H9 (cell line): ENCODE measurements at places on chromosomes 5 and 9.
A peak's percentile ranks its signal among the peaks of the same experiment; 100 is the strongest.

DNA sequence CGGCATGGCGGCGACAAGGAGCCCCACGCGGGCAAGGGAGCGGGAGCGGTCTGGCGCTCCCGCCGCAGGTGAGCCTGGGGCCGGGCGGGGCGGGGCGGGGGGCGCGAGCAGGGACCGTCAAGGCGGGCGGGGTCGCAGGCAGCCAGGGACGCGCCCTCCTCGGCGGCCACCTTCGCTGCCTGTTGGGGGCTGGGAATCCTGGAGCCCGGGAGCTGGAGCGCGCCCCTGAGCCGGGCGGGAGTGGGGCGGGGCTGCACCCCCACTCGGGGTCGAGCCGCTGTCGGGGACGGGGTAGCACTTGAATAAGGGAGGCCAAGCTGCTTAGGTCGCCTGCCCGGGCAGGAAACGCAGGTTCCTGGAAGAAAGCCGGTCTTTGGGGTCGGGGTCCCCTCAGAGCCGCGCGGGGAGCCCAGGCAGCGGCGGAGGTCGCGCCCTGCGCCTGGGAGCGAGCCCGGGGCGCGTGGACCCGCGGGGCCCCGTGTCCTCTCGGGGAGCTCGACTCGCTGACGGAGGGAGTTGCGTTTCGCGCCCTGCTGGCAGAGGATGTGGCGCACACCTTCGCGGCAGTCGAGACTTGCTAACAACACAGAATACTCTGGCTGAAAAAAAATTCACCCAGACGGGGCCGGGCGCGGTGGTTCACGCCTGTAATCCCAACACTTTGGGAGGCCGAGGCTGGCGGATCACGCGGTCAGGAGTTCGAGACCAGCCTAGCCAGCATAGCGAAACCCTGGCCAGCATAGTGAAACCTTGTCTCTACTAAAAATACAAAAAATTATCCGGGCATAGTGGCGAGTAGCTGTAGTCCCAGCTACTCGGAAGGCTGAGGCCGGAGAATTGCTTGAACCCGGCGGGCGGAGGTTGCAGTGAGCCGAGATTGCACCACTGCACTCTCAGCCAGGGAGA, 552 bp downstream of the OTULINL start:
- DNase-seq = peak; percentile 72

GRCh38 chr9:89430995-89431394, 66.9 kb downstream of the SEMA4D start:
- no peak for DNase-seq

- DNase-seq = no peak
Measured at GRCh38 chr9:98083061-98083501, 26.5 kb downstream of the NANS start.

- peak; percentile 58 for DNase-seq
Measured at GRCh38 chr9:1018121-1018520, 32.0 kb upstream of the DMRT2 start.

GRCh38 chr5:22471154-22471553, 382.0 kb downstream of the CDH12 start:
- DNase-seq = no peak

DNA sequence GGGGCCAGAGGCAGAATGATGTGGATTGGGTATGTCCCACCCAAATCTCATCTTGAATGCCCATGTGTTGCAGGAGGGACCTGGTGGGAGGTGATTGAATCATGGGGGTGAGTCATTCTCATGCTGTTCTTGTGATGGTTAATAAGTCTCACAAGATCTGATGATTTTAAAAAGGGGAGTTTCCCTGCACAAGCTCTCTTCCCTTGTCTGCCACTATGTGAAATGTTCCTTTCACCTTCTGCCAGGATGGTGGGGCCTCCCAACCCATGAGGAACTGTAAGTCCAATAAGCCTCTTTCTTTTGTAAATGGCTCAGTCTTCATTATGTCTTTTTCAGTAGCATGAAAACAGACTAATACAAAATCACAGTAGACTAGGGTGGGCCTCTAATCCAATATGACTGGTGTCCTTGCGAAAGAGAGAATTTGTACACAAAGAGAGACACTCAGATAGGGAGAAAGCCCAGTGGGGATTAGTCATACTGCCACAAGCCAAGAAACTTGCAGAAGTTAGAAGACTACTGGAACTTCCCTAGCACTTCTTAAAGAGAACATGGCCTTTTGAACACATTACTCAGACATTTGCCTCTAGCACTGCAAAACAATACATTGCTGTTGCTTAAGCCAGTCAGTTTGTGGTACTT, 68.4 kb downstream of the ANXA1 start:
- no peak for DNase-seq

- DNase-seq = no peak
Measured at GRCh38 chr9:117869287-117869686, 165.1 kb downstream of the TLR4 start.

- DNase-seq = no peak
Measured at GRCh38 chr9:126417043-126417442, 90.4 kb downstream of the MVB12B start.

GRCh38 chr9:83599071-83599470, 23.9 kb upstream of the IDNK start:
- DNase-seq = no peak

GRCh38 chr5:178111925-178112324, 1.4 kb upstream of the N4BP3 start:
- no peak for DNase-seq

- DNase-seq = no peak
Measured at GRCh38 chr5:68830377-68830898, 263.4 kb upstream of the SLC30A5 start.

- peak; percentile 77 for DNase-seq
Measured at GRCh38 chr9:34633851-34634550, 3.6 kb downstream of the SIGMAR1 start.

GRCh38 chr5:179731791-179732411, 721 bp upstream of the MAML1 start:
- DNase-seq = peak; percentile 36

- no peak for DNase-seq
Measured at GRCh38 chr9:3403315-3403714, 122.5 kb downstream of the RFX3 start.

- DNase-seq = peak; percentile 87
Measured at GRCh38 chr9:114906922-114907571, 23.3 kb downstream of the TNFSF8 start.

- no peak for DNase-seq
Measured at GRCh38 chr9:110615498-110615897, 36.0 kb upstream of the SVEP1 start.

GRCh38 chr9:115137526-115137925, 19.6 kb upstream of the TNC start:
- no peak for DNase-seq

- DNase-seq = no peak
Measured at GRCh38 chr9:134210511-134210907, 46.1 kb upstream of the RNU6ATAC start.

DNA sequence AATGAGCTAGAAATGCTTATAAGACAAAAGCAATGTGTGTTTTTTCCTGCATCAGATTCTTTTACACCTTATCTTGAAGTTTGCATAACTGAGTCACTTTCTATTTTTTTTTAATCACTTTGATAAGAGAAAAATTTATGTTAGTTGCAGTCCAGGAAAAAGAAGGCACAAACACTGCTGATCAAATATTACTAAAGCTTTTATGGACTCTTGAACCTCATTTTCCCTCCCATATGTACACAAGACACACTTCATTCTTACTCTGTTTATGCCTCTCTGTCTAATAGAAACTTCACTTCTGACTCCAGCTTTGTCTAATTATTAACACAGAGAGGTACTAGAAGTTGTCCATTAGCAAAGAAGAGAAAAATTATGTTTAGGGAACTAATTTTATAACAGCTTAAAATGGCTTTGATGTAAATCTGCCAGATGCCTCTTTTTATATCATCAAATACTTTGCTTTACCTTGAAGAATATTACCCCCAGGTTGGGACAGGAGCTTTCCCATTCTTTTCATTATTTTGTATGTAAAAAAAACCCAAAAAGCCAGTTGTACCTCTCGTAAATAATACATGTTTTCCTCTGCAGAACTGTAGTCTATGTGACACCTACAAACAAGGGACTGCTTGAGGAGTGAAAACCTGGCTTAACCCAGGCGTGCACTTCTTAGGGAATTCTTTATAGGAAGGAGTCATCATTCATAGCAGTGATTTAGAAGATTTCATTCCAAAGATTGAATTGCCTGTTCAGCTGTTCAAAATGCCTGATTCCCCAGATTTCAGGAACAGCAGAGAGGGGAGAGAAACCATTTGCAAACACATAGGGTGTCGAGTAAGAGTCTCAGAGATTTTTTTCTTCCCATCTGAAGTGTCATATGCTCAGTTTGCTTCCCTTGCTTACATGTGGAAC, 72.6 kb downstream of the DAPK1 start:
- DNase-seq = no peak

DNA sequence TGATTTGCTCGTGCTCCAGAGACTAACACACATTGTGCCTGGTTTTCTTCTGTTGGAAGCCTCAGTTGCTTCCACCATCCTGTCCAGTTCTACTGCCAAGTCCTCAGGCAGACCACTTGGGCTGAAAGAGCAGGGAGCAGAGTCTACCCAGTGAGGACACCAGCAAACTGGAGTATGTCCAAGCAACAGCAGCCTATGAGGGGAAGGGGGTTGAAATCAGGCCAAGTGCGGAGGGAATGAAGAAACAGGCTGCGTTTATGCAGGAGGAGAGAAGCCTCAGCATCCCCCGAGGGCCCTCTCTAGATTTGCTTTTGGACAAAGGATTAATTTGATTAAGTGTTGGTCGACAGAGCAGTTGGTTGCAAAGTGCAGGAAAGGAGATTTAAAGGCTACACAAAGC, 14.5 kb downstream of the DOCK2 start:
- DNase-seq = no peak

GRCh38 chr9:35705836-35706430, 16.2 kb upstream of the TPM2 start:
- no peak for DNase-seq

DNA sequence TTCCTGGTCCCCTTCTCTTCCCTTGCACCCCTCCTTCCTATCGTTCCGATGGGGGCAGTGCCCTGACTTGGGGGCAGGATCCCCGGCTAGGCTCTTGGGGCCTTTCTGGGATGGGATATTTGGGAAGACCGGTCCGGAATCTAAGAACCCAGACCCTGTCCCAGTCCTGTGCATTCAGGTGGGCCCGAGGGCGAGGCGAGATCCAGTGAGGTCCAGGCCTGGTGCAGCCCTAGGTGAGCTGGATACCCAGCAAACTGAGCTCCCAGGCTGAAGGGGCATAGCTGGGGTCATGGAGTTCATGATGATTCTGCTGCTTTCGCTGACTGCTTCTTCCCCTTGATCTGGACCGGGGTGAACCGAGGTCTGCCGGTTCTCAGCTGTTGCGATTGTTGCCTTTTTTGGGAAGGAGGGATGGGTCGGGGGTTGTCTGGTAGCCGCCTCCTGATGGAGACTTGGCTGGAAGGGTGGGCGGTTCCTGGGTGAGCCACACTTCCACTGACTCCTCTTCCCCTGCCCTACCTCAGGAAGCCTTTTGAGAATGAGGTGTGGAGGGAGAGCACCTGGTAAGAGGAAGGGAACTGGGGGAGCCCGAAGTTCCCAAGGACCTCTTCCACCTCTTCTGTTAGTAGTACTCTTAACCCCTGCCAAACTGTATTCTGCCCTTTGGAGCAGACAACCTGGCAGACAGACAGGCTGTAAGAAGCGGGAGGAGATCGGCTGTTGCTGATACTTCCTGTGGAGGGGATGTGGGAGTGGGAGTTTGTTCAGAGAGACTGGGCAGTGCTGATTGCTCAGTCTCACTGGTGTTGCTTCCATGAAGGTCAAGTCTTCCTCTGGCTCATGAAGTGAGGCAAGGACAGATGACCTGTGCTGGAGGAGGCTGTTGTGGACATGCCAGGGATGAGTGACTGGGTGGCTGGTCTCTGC, 1.0 kb downstream of the LRRC8A start:
- DNase-seq = no peak

- DNase-seq = no peak
Measured at GRCh38 chr5:69504036-69504435, 11.4 kb downstream of the OCLN start.

GRCh38 chr5:166979307-166979895, 1312.0 kb upstream of the WWC1 start:
- DNase-seq = no peak

DNA sequence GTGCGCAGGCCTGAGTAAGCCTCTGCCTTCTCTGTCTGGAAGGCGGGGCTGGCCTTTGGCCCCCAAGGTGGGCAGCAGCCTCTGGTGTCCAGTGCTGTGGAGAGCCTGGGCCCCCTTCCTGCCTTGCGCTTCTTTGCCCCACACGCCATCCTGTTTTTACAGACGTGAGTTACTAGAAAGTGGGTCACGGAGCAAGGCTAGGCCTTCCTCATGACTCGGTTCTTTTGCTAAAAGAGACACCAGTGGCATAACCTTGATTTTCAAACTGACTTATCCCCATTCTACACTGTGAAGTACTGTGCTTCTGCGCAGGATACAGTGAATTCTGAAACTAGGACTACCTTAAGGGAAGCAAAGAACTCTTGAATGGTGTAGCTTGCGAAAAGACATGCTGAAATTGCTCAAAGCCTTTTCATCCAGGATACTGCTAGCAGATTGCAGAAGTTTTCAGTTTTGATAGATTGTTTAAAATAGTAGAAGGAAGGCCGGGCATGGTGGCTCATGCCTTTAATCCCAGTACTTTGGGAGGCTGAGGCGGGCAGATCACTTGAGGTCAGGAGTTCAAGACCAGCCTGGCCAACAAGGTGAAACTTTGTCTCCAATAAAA, 7.2 kb downstream of the ROPN1L start:
- no peak for DNase-seq

- DNase-seq = no peak
Measured at GRCh38 chr9:115133649-115134048, 15.7 kb upstream of the TNC start.

- DNase-seq = no peak
Measured at GRCh38 chr5:179698935-179699615, at the start of gene CANX. CANX (plus strand) TSS chr5:179698967; CDS start chr5:179705682, 6,715 bp downstream.

GRCh38 chr9:28264368-28264767, 691.1 kb upstream of the C9orf72 start:
- no peak for DNase-seq

DNA sequence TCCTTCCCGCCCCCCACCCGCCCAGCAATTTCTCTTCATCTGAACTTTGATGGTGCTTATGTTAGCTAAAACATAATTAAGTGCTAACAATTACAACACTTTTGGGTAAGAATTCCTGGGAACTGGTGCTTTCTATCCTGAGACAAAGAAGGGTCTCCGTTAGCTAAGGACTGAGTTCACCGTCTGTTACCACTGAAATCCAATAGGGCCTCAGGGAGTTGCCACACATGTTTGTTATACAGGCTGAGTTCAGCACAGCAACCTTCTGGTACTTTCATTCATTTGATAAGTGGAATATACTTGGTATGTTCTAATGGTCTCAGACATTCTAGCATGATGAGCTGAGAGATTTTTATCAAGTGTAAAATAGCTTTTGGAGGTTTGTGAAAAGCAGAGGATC, 437.9 kb downstream of the EFNA5 start:
- DNase-seq = no peak

DNA sequence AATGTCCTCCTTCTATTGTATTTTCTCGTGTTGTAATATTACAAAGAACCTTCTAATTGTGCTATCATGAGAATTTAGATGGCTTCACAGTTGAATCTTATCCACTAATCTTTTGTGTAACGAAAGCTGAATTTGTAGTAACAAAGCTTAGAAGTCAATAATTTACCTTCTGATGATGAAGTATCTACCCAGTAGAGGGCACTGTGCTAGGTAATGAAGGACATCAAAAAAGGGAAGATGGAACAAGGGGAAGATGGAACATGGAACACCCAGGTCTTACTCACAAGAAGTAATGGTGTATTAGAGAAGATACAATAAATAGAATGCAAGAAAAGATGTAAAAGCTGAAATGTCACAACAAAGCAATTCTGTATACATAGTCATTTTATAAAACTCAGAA, 131.0 kb upstream of the CCNG1 start:
- no peak for DNase-seq
